ENCODE measurements at places on chromosomes 11 and 22.

- DNase-seq = no peak
These were observed 145.8 kb downstream of the APOL5 start for GRCh38 chr22:35863432-35863831.

DNA sequence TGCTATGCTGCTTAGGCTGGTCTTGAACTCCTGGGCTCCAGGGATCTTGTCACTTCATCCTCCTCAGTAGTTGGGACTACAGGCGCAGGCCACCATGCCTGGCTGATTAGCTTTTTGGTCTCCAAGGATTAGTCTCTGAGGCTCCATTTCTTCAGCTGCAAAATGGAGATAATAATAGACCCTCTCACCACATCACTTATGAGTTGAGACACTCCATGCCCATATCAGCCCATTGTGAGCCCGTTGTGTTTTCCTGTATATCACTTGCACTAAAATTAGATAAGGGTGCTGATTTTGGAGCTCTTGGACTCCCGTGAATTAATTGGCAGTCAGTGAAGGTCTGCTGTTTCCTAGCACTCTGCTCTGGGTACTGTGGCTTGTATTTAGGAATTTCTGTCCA is 36.0 kb downstream of the DEPDC5 start:
- DNase-seq = no peak

DNA sequence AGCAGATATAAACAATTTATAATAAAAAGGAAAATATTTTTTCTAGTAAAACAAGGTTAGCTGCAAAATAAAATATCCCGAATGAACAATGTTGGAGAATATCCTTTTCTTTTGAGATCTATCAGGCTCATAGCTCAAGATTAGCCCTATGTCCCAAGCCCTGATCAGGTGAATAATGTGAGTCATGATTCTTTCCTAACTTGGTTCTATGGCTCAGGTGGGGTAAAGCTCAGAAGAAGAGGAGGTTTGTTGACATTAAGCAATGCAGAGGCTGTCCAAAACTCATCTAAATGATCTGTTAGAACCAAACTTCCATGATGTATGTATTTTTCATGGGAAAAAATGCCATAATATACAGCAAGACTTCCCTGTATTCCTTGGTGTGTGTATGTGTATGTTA is 86.1 kb downstream of the TRIM44 start:
- no peak for DNase-seq

DNA sequence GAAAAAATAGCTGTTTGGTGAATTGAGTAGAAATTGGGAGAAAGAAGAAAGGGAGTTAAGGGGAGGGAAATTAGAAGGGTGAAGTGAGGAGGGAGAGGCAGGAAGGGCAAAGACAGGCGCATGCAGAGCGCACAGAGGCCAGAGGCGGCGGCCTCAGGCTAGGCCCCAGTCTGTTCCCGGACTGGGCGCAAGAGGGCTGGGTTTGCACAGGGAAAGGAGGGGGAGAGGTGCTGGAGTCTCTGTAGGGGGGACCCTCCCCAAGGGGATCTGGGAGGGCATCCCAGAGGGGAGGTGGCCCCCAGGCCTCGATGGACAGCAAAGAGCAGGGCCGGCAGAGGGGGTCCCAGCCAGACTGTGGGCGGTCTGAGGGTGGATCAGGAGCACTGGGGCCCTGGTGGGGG is 1.3 kb upstream of the FLRT1 start:
- no peak for DNase-seq

GRCh38 chr11:32068134-32068870 is 22.6 kb upstream of the RCN1 start:
- no peak for DNase-seq

DNA sequence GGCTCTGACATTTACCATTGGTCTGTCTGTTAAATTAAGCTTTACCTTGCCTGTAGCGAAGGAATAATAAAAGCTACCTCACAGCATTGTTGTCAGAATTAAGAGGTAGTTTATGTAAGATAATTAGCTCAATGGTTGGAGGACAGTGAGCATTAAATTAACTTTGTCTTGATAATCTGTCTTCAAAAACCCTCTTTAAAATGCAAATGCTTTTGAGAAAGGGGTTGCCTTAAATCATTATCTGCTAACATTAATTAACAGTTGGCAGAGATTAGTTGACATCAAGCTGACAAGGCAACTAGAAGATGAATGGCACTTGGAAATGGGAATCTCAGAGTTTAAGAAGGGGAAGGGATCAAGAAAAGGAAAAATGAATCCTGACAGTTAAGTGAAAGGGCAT is 761.1 kb upstream of the ARHGAP42 start:
- no peak for DNase-seq

GRCh38 chr11:9253086-9253485 is 12.1 kb downstream of the DENND5A start:
- no peak for DNase-seq

DNA sequence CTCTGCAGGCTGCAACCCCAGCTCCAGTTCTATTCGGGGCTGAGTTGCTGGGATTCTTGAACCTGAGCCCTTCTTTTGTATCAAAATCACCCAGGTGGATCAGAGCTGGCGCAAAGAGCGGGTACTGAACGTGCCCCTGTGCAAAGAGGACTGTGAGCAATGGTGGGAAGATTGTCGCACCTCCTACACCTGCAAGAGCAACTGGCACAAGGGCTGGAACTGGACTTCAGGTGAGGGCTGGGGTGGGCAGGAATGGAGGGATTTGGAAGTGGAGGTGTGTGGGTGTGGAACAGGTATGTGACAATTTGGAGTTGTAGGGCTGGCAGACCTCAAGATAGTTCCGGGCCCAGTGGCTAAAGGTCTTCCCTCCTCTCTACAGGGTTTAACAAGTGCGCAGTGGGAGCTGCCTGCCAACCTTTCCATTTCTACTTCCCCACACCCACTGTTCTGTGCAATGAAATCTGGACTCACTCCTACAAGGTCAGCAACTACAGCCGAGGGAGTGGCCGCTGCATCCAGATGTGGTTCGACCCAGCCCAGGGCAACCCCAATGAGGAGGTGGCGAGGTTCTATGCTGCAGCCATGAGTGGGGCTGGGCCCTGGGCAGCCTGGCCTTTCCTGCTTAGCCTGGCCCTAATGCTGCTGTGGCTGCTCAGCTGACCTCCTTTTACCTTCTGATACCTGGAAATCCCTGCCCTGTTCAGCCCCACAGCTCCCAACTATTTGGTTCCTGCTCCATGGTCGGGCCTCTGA is 3.8 kb downstream of the FOLR1 start:
- DNase-seq = no peak

GRCh38 chr11:118252688-118253087 is 523 bp upstream of the MPZL3 start:
- no peak for DNase-seq

- no peak for DNase-seq
These were observed 588.4 kb downstream of the OPCML start for GRCh38 chr11:132943706-132944568.

DNA sequence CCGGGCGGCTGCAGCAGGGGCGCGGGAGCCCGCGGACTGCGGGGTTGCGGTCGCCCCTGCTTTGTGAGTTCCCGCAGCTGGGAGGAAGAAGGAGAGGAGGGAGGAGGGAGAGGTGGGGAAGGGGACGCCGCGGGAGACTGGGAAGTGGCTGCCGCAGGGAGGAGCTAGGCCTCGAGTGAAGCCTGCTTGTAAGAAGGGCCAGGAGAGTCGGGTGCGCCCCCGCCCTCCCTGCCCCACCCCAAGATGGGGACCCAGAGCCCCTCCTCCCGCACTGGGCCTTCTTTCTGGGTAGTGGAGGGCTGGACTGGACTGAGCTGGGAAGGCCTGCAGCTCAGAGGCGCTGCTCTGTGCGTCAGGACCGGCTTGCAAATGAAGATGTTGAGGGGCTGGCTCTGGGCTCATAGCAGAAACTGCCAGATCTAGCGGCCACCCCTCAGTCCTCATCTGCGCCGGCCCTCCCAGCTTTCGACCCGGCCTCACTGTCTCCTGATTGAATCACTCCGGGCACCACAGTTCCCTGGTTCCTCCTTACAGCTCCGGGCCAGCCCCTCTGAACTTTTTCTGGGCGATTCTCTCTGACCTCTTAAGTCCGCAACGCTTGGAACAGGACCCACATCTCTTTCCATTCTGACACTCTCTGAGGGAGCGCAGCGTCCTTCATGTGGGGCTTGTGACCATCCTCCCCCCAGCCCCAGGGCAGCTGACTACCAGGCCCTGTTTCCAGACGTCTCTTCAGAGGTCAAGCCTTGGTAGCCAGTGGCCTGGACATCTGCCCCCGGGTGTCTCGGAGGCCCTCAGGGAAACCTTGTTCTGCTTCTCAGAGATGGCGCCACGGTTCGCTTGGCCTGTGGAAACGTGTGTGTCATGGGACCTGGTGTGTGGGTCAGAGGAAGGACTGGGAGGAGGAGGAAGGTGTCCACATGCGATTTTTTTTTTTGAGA is 21.9 kb downstream of the SERPINH1 start:
- no peak for DNase-seq

- DNase-seq = no peak
These were observed 2.8 kb downstream of the MRGPRD start for GRCh38 chr11:68977781-68978625.

- no peak for DNase-seq
These were observed 397.7 kb downstream of the AASDHPPT start for GRCh38 chr11:106475181-106475580.

DNA sequence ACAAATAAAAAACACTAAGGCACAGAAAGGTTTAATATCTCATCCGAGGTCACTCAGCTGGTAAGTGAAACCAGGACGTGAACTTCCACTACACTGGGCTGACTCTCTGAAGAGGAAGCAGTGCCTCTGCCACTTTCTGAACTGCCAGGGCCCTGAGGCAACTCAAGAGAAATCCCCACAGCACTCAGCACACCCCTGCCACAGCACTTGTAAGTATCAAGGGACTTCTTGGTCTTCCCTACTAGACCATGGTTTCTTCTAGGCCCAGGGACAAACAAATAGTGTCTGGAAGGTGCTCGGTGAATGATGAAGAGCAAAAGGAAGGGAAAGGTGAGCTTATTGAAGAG is 49.7 kb downstream of the RPL27A start:
- no peak for DNase-seq

GRCh38 chr11:62595124-62595523 is 3.8 kb upstream of the TUT1 start:
- DNase-seq = no peak

DNA sequence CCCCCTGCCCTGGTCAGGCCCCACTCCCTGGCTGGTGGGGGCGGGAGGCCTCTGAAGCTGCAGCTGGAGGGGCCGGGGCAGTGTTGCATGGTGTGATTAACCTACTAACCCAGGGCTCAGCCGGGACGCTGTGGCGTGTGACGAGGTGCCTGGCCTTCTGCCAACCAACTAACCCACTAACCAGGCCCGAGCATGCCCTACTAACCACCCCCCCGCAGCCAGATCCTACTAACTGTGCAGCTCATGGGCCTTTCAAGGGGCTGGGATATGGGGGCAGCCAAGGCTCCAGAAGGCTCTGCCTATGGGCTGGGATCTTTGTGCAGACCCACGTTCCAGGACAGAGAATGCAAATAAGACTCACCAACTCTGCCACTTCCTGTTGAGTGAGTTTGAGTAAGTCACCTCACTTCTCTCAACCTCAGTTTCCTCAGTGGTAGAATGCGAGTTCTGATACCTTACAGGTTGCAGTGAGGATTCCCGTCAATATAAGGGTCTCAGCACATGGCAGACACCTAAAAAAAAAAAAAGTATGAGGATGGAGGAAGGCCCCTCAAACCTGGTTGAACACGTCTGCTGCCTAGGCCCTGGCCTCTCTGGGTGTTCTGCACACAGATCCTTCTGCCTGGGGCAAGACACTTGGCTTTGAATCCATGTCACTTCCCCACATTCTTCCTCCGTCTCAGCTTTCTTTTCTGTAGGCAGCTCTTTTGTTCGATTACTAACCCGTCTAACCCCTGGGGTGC is 14.1 kb downstream of the MIAT start:
- peak; percentile 48 for DNase-seq

DNA sequence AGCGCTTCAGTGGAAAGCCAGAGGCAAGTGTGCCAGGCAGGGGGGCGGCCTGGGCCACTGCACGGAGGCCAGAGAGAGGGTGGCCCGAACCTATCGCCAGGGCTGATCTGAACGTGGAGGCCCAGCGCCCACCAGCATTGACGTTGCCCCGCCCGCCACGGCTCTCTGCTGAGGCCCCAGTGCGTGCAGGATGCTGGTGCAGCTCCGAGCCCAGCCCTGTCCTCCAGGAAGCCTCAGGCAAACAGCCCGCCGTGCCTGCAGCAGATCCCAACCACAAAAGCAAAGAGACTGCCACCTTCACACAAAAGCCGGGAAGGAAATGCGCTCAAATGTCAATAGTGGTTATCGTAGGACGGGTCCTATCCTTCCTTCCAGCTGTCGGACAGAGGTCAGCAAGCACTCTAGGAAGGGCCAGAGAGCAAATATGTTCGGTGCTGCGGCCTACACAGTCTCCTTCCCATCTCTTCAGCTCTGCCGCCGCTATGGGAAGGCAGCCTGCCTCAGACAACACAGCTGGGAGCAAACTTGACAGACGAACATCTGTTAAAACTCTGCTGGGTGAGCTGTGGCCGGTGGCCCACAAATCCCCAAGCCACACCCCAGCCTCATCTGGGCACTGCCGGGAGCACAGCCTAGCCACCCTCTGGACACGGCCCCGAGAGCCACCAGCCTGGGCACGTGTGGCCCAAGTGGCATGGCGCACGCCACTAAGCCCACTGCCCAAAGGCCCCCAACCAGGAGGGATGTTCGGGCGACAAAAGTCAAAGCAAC is 146.2 kb downstream of the CRYBB2 start:
- DNase-seq = no peak

- DNase-seq = peak; percentile 58
These were observed 13.3 kb downstream of the RSPH14 start for GRCh38 chr22:23128269-23129108.

DNA sequence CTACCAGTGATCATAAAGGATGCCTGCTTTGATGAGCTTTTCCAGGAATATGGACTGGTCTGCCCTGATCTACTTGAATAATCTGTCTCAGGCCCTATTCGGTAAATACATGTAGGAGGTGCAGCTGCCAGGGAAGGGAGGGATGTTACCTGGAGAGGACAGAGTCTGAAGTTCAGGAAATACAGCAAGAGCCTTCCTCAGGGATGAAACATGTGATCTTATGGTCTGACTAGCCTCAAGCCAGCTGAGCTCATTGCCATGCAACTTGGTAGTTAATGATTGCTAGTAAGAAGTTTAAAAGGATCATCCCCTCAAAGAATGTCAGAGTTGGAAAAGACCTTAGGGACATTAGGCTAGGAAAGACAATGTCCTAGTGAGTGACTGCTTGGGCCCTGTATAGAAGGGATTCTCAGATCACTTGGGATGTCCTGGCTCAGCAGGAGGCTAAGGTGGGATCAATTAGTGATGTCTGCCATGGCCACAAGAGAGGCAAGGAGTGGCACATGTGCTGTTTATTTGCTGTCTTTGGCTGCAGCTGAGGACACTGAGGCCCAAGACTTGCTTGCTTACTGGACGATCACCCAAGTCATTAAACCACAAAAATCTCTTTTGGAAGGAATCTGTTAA is 18.5 kb downstream of the PTPRJ start:
- no peak for DNase-seq

GRCh38 chr22:17300926-17301325 is 68.3 kb upstream of the CECR2 start:
- no peak for DNase-seq

DNA sequence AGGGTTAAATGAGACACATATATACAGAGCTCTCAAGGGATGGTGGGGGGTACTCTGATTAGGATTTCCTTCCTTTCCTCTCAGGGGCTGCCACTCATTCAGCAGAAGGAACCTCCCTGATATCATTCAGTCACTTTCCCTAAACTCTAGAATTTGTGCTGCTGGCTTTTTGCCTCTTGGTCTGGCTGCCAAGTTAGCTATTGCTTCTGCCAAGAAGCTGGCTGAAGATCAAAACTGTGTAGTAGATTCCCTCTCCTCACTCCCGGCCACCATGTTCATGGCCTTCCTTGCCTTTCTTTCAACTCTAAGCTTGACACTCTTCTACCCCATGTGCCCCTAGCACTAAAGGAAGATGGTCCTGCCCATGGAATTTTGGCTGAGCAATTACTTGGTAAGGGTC is 18.7 kb downstream of the SLC6A5 start:
- no peak for DNase-seq
